Choroid plexus epithelial cell (primary cell): ENCODE measurements at places on chromosomes 3 and 15.

DNA sequence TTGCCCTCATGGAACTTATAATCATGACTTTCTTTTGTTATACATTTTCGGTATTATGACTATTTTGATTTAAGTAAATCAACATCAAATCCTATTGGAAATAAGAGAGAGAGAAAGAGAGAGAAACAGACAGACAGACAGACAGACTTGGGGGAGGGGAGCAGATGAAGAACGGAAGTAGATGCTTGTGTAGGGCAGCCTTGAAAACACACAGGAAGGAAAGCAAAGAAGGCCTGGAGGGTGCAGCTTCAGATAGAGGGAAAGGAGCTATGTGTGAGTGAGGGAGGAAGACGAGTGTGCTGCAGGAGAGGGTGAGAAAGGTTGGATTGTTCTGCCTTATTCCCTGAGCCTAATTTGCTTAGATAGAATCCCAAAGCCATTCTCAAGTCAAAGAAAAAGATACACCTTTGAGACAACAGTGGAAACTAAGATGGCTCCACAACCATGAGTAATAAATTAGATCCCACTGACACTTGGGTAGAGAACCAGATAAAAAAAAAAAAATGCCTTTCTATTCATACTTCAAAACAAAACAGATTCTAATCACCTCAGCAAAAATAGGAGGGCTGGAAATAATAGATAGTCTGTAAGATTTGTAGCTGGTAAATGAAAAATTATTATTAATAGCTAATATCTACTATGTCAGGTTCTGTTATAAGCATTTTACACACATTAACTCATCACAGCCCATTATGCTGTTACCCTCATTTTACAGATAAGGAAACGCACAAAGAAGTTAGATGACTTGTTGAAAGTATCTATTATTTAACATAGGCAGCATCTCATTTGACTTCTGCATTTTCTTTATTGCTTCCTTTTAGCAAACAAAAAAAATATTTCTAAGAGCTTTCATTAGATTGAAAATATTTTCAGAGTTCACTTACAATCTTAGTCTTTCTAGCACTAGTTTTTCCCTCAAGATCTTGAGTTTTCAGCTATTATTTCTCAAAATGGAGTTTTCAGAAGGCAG, 214.1 kb downstream of the TNIK start:
- DNase-seq, result no peak

- DNase-seq, result no peak
Observed at GRCh38 chr3:128910006-128910405, 30.6 kb downstream of the ACAD9 start.

DNA sequence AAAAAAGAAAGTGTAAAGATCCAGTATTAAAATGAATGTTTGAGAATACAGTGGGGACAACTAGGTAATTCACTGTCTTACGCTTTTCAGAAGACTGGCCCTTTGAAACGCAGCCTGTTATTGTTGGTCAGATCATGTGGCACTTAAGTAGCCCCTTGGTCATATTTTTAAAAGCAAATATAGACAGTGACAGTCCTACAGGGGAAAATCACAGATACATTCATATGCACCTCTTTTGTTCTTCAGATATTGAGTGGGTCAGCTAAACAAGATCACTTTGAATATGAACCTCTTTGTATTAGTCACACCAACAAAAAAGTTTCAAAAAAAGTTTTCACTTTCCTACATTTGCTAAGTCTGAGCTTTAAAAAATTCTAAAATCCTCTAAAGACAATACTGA, 36.0 kb downstream of the TIGIT start:
- no peak for DNase-seq

GRCh38 chr3:194206320-194206719, 70.4 kb downstream of the HES1 start:
- no peak for DNase-seq
